SK-N-SH (cell line): ENCODE measurements at places on chromosomes 7 and 10.

GRCh38 chr7:158325530-158326381, 261.9 kb downstream of the PTPRN2 start:
- DNase-seq: peak; percentile 83

DNA sequence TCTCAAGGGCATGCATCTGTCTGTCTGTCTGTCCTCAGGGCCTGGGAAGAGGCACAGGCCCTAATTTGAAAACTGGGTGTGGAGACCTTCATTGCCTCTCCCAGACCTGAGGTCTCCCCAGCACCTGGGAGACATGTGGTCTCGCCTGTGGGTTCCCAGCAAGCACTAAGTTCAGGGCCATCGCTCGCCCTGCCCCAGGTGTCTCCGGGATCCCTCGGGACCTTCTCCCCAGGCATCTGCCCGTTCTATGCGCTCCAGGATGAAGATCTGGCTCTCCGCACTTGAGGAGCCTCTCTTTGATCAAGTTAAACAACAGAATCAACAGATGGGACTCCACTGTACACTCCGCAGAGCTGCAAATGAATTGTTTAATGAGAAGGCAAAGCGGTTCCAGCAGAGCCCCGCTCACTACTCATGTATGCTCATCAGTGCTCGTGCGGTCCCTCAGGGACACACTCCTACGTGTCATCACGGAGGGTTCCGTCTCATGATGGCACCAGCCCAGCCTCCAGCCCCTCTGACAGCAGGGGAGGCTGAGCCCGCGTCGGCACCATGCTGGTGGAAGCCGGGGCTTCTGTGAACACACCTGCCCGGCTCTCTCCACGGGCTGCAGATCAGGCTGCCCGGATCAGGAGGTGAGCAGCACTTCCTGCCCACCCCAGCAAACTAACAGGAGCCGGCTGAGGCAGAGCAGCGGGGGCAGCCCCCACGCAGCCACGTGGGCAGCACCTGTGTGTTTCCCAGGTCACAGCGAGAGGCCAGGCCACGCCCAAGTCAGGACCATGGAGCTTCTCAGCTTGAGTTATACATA, 132.8 kb downstream of the TCERG1L start:
- DNase-seq: no peak

DNA sequence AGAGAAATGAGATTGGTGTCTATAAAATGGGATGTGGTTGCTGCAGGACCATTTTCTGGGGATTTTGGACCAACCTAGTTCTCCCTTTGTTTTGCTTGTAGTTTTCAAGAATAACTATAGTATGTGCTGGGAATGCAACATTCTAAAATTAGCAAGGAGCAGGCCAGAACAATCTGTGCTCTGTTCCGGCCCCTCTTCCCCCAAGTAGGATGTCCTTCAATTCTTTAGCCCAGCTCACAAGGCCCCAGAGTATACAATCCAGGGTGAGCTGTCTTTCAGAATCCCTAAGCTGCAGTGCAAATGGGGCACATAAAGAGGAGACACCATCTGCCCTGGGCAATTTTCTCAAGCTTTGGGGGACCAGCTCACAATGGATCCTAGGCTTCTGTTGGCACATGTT, 809.1 kb downstream of the TNS3 start:
- DNase-seq: no peak

- DNase-seq: no peak
These were observed 3.8 kb downstream of the SLC4A2 start for GRCh38 chr7:151063212-151063561.
